AG08396 (cell line): ENCODE measurements at places on chromosomes 5 and 9.
A peak's percentile ranks its signal among the peaks of the same experiment; 100 is the strongest.

- DNase-seq = no peak
Observed at GRCh38 chr9:92378865-92379560, 25.4 kb downstream of the OGN start.

- no peak for DNase-seq
Observed at GRCh38 chr5:39816156-39816845, 391.5 kb upstream of the DAB2 start.

DNA sequence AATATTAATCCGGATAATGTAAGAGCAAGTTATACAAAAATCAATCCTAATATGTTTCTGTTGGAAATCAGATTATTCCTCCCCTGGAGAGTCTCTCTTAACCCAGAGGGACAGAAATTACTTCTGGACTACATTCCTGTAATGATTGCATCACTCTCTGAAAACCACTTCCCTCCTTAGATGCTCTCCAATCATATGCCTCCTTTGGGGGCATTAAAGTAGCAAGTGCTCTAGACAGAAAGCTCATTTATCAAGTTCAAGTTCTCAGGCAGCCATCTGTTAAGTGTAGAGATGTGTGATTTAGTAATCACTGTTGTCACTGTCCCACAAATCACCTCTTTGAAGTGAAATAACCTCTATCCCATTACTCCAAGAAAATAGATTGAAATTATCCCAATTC is 247.1 kb downstream of the SLCO4C1 start:
- no peak for DNase-seq

DNA sequence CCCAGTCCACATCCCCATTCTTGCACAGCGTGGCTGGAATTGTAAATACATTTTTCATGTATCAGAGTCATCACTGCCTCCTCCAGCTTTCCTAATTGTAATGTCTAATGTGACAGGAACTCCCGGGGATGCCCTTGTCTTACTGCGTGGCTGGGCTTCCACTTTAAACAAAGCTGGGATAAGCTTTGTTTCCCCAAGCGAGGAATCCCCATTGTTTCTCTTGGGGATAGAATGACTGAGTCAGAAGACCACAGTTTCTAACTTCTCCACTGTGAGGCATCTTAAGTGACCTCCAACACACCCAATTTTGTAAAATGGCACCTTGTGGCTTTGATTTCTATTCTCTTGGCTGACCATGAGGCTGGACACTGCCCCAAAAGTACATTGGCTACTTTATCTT is 22.4 kb downstream of the ARPC5L start:
- DNase-seq = no peak

GRCh38 chr5:5617024-5617423 is 194.5 kb downstream of the ICE1 start:
- DNase-seq = no peak

DNA sequence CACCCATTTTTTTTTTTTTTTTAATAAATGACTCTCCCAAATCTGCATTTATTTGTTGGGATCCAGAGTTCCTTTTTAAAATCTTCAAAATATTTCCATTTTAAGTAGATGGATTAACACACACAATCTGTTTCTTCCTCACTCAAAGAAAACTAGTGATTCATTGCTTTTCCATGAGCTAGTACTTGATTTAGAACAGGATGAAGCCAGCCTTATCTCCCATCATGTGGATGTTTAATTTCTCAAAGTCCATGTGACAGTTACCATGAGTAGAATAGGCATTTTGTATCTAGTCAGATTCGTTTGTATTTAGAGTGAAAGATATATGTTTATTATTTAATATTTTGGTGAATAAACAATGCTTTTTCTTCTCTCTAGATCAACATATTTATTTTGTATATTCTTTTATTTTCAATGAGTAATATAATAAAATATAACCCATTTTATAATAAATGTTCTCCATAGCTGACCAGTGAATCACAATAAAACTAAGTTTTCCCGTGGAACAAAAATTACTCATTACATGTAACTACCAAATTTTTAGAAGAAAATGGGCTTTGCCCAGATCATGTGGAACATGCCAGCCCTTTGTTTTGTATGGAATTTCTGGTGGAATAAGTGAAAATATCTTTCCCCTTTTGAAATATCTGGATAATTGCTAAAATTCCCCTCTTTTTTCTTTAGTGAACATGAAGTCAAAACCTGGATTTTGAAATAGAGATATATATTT is 54.9 kb upstream of the RPS23 start:
- DNase-seq = no peak

DNA sequence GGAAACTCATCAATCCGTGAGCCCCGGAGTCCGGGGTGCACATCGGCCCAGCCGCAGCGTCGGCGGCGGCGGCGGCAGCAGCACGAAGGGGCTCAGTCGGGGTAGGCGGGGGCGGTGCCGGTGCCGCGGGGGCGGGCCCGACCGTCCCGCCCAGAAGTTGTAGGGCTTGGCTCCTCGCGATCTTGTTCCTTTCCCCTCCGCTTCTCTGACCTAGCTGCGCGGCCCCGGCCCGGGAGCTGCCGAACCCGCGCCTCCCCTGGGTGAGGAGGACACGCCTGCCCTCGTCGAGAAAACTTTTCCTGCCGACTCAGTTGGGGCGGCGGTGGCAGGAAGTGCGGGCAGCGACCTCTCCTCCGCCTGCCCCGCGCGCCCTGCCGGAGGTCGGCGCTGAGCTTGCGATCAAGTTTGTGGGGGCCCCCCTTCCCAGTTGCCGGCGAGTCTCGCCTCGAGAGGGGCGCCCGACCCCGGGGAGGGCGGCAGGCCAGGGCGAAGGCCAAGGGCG is at the start of gene MAN2A1:
TSS of gene MAN2A1 (plus strand) at position 188 of the 502 bp plus-strand sequence. CDS start 491 bp downstream, outside the sequence.
- peak; percentile 84 for DNase-seq
